Stimulated activated CD8-positive, alpha-beta memory T cell treated with anti-CD3 and anti-CD28 coated beads, Interleukin-2, amount 100 ng/mL, for 1 hour (primary cell): ENCODE measurements at places on chromosomes 5 and 9.

DNA sequence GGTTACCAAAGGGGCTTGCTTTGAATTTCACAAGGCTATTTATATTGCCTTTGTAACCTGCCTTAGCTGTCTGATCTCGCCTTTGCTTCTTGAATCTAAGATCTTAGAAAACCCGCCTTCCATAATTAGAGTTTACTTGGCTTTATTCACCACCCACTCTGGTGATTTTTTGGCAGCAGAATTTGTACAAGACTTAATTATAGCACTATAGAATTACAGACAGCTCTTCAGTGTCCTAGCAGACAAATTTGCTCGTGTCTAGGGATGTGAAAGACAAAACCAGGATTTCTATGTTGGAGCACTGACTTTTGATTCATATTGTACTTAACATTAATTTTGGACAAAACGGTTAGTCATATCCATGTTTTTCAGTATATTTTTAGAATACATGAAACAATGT lies 306.6 kb downstream of the ADGRV1 start:
- DNase-seq, result no peak

GRCh38 chr9:110111868-110112267 lies 96.1 kb downstream of the C9orf152 start:
- DNase-seq, result no peak

GRCh38 chr5:138632900-138633489 lies 57.8 kb upstream of the HSPA9 start:
- no peak for DNase-seq

DNA sequence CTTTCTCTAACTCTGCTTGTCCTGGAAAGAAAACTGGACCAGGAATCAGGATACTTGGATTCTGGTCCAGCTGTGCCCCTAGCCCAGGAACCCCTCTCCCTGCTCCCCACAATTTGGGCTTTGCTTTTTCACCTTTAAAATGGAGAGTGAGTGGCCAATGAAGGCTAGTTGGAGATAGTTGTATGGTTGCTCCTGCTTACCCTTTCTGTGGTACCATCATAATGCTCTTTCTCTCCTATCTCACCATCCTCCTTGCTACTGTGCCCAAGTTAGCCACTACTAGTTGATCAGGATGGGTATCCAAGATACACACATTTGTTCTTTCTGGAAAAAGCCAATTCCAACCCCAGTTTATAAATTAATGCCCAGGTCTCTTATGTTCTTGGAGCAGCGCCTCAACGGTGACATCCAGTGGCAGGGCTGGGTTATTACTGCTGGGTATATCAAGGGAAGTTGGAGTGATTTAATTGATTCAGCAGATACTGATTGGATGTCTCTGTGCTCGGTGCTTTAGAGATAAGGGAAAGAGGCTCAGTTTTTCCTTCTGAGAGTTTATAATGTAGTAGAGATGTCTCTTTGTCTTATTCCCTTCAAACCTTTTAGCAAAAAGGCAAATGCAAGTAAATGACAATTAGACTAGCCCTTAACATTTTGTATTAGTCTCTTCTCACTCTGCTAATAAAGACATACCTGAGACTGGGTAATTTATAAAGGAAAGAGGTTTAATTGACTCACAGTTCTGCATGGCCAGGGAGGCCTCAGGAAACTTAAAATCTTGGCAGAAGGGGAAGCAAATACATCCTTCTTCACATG lies 38.5 kb downstream of the FAXDC2 start:
- DNase-seq, result peak; percentile 17

DNA sequence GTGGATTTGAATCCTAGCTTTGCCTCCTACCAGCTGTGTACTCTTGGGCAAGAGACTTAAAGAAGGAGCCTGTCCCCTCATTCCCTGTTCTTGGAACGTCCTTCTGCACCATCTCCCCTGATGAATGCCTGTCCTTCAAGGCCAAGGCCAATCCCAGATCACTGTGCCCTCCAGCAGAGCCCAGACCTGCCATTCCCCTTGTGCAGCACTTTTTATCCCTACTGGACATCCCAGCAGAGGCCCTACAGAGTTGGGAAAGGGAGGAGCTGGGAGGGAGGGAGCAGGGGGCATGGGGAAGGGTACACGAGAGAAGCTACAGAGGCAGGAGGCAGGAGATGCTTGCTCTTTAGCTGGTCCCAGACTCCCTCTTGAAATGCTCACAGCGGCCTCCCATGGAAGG lies 223.9 kb downstream of the PBX3 start:
- no peak for DNase-seq

- DNase-seq, result no peak
These were observed 3.5 kb downstream of the TXNDC8 start for GRCh38 chr9:110334183-110334582.

DNA sequence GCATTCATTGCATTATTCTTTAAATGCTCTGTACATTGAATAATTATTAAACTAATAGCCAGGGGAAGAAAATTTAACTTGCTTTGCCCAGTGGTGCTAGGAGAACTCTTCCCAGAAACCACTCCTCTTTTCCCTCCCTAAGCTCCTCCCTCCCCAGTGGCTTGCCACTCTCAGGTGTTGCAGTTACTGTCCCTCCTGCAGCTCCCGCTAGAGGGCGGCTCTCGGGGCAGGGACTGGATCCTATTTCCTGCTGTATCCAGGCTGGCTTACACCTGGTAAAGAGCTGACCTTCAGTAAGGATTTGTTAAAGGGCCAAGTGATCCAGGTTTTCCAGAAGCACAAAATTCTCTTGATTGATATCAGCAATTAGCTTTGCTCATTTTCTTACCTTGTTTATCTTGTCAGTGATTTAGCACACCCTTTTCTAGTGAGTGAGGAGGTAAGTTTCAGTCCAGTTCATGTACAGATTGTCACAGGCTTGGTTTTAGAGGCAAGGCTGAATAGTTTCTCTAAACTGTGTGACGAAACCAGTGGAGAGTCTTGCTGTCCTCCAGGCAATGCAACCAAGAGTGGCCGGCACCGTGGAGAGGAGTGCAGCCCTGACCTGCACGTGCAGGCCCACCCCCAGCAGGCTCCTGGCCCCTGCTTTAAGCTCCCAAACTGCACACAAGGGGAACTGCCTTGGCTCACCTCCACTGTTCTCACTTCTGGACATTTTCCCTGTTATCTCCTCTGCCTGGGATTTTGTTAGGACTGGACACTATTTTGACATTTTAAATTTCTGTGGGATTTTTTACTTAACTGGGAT lies 423.8 kb downstream of the SPOCK1 start:
- no peak for DNase-seq

- DNase-seq, result no peak
These were observed 16.1 kb downstream of the AHRR start for GRCh38 chr5:337563-338130.

DNA sequence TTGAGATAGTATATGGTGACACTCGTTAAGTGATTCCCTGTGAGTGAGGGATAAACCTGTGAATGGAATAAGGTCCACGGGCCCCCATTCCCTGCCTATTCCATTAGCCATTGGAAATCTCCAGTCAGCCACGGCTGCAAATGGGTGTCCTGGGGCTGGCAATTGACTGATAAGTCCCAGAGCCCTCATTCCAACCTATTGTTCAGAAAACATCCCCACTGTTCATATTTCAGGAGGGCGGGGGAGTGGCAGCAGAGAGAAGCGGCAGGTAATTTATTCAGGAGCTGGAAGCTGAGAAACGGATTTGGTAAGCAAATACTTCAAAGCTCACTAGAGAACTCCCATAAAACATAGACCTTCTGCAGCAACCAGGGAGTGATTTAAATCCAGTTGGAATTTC lies 42.0 kb downstream of the TMEM174 start:
- DNase-seq, result no peak

DNA sequence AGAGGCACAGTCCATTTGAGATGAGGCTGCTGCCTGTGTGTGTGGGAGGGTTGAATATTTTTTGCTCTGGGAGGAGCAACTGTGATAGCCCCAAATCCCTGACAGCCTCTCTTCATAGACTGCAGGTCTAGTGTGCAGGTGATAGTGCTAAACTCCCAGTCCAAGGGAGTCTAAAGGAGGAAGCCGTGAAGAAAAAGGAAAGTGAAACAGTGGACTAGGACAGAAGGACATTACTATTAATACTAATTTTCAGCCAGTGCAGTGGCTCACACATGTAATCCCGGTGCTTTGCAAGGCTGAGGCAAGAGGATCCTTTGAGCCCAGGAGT lies 295.0 kb downstream of the PDE4D start:
- DNase-seq, result no peak

- no peak for DNase-seq
These were observed 19.7 kb upstream of the SLC6A19 start for GRCh38 chr5:1181451-1182359.

- no peak for DNase-seq
These were observed 586.3 kb downstream of the PTPRD start for GRCh38 chr9:10026443-10026984.

DNA sequence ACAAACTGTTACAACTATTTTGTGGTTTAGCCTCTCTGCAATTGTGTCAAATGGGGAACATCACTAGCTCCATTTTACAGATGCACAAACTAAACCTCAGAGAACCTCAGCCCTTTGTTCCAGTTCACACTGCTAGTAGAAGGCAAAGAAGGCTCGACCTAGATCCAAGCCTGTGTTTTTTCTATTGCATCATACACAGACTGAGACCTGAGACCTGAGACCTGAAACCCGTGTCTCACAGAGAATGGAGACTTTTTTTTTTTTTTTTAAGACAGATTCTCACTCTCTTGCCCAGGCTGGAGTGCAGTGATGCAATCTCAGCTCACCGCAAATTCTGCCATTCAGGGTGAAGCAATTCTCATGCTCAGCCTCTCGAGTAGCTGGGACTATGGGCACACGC lies 120.8 kb downstream of the GALNT10 start:
- DNase-seq, result no peak

- no peak for DNase-seq
These were observed 376.3 kb upstream of the ACTBL2 start for GRCh38 chr5:57858905-57859304.

- no peak for DNase-seq
These were observed 7.4 kb upstream of the SLC36A3 start for GRCh38 chr5:151310932-151311331.

DNA sequence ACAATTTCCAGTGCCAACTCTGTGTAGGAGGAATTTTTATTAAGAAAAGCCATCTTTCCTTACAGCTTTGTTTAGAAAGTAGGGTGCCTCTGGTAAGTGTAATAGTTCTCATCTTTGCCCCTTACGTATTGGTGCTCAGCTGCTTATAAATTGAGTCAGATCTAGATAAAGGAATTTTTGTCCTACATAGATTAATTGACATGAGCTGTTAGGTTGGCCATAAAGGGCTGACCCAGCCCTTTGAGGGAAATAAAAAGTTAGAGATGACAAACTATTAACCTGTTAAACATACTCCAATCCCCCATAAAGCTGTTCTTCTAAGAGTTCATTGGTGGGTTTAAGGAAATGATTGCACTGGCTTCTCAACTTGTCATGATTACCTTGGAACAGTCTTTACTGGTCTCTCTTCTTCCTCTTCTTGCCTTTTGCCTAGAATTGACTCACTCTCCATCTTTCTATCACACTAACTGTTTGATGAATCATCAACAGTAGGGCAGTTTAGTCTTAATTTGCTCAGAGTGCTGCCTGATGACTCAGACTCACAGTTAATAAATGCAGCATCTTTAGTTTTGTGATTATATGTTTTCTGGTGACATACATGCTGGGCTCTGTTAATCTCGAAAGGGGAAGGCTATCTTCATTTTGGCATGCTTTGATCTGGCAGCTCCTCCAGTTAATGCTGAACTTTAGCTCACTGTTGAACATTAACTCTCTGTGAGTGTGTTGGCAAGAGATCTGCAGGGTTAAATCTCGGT lies 51.7 kb downstream of the ARHGAP26 start:
- no peak for DNase-seq

- no peak for DNase-seq
These were observed 162.2 kb upstream of the TRIM32 start for GRCh38 chr9:116524778-116525470.

DNA sequence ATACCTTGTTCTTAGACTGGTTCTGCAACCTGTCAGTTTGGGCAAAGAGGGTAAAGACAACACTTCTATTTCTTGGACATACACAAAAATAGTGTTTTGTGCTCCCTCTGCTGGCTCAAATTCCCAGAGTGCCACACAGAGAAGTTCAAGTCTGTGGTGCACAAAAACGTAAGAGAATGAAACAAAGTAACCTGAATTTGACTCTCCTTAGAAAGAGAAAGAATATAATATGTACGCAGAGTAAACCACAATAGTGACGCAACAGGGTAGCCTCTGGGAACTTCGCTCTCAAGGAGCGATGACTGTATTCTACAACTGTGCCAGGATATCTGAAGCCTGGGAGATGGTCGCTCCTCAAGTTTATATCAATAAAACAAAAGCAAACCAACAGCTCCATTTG lies 18.5 kb downstream of the DDX31 start:
- no peak for DNase-seq

- DNase-seq, result no peak
These were observed 6.1 kb upstream of the ERMP1 start for GRCh38 chr9:5838884-5839571.

- no peak for DNase-seq
These were observed 117.0 kb downstream of the GAS1 start for GRCh38 chr9:86830356-86830755.

GRCh38 chr9:133485531-133486260 lies 6.8 kb upstream of the SLC2A6 start:
- no peak for DNase-seq

GRCh38 chr5:73434461-73434860 lies 14.1 kb downstream of the FOXD1 start:
- DNase-seq, result no peak

- no peak for DNase-seq
These were observed 18.0 kb upstream of the DUSP1 start for GRCh38 chr5:172788771-172789686.

DNA sequence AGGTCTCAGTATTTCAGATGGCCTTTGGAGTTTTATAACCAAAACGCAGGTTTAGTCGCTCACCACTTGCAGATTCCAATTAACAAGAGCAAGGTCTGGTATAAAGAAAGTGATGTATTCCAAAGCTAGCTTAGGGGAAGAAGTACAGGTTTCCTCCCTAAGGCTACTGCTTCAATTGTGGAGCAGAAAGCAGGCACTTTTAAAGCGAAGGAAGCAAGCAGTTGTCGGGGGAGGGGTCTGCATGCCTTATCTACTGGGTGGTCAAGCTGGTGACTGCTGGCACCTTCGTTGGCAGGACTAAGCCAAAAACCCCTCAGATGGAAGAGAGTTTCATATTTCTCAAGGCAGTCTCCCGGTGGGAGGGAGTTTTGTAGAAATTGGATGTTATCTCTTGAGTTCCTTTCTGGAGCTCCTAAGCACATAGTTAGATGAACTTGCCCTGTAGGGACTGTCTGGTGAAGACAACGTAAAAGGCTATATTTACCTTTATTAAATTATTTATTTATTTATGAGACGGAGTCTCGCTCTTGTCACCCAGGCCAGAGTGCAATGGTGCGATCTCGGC lies 1.6 kb upstream of the TMEM245 start:
- DNase-seq, result no peak

- no peak for DNase-seq
These were observed 106.7 kb downstream of the FOCAD start for GRCh38 chr9:20790721-20791120.

GRCh38 chr9:131422241-131422792 lies 28.4 kb downstream of the PRRC2B start:
- no peak for DNase-seq
